ENCODE measurements at places on chromosomes 2 and 18.

DNA sequence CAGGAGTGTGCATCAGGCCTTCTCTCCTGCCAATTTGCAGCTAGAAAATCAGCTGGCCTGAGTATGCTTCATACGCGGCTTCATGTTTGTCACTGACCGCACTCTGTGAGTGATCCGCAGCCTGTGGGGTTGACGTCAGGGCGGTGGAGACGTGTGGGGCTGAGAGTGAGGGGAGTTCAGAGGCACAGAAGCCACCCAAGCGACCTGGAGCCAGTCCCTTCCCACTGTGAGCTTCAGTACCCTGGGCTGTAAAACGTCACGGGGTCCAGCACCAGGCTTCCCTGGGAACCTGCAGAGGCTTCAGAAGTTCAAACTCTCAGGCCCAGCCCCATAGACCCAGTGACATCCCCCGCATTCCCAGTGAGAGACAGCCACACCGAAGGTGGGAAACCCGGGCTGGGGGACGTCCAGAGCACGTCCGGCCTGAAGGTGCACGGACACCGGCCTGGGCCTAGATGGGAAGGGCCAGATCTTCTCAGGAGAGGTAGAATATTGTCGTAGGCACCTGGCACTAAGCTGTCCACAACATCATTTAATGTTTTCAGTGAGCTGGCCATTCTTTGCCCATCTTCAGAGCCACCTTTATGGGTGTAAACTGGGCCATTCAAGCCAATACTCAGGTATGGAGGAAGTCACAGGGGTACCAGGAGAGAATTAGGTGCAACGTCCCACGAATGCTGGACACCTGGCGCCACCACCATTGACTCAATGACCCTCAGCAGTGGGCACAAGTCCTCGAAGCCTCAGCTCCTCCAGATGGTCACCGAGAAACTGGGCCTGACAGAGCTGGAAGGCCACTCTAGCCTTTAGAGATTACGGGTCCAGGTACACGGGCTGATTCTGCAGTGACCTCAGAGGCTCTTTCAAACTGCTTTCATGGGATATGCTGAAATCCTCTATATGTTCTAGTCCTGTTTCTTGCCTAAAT is 235.6 kb upstream of the MYT1L start:
- no peak for DNase-seq

GRCh38 chr2:64865073-64865830 is 123.9 kb upstream of the SLC1A4 start:
- DNase-seq = peak; percentile 87

DNA sequence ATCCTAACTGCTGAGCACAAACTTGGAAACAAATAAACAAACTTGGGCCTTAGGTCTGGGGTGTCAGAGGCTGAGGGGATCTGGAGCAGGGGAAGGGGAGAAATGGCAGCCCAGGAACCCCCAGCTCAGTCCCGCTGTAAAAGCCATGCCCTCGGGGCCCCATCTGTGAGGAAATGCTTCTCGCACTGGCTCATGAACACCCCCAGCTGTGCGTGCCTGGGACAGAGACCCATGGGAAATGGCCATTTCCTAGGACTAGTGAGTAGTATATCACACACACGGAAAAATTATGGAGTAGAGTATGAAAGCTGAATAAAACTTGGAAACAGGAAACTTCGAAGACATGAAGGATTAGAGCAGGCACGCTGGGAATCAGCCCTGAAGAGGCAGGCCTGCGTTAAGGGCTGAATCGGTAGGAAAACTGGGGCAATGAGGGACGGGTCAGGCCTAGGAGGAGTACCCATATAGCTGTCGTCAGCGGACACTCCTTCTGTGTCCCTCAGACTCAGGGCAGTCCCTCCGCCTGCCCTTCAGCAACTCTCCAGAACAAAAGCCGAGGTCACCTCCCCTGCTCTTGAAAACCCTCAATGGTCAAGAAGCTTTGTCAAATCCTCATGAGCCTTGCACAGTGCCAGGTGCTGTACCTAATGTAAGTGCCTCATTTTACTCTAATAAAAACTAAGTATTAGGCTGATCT is 120.8 kb upstream of the ODC1 start:
- DNase-seq = no peak

- DNase-seq = no peak
These were observed 85.6 kb upstream of the HAAO start for GRCh38 chr2:42877936-42878335.

GRCh38 chr2:158539176-158540005 is 82.6 kb downstream of the PKP4 start:
- no peak for DNase-seq

- DNase-seq = no peak
These were observed 132.8 kb downstream of the TTC27 start for GRCh38 chr2:32760628-32761027.

DNA sequence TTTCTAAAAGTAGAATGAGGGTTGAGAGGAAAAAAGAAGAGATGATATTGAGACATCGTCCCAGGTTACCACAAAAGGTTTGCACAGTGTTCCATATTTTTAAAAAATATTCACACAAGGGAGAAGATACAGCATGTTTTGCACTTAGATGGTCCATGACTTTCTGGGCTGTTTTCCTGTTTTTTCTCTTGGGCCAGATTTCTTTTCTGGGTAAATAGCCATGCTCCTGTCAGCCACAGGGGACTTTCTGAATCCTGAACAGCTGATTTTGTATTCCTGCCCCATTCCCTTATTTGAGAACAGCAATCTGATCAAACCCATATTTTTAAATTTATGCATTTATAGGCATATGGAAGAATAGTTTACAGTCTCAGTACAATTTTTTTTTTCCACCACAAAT is 185.9 kb upstream of the NRP2 start:
- no peak for DNase-seq

GRCh38 chr2:236092714-236093113 is 75.5 kb downstream of the GBX2 start:
- DNase-seq = no peak

DNA sequence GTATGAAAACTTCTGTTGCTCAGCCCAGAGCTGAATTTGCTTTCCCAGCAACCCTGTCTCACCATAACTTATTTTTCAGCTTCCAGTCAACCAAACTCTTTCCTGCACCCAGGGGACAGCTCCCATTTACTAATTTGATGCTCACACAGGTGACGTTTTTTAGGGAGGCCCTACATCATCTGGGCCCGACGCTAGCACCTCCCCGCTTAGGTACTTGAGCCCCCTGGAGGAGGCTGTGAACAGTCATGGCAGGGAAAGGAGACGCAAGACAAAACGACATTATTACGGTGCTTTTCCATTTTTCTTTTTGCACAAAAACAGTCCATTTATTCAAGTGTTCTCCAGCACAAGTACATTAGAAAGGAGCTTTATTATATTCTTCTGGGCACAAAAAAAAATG is 59.2 kb upstream of the POMC start:
- DNase-seq = no peak

GRCh38 chr2:155035308-155035707 is 336.8 kb downstream of the KCNJ3 start:
- DNase-seq = no peak

DNA sequence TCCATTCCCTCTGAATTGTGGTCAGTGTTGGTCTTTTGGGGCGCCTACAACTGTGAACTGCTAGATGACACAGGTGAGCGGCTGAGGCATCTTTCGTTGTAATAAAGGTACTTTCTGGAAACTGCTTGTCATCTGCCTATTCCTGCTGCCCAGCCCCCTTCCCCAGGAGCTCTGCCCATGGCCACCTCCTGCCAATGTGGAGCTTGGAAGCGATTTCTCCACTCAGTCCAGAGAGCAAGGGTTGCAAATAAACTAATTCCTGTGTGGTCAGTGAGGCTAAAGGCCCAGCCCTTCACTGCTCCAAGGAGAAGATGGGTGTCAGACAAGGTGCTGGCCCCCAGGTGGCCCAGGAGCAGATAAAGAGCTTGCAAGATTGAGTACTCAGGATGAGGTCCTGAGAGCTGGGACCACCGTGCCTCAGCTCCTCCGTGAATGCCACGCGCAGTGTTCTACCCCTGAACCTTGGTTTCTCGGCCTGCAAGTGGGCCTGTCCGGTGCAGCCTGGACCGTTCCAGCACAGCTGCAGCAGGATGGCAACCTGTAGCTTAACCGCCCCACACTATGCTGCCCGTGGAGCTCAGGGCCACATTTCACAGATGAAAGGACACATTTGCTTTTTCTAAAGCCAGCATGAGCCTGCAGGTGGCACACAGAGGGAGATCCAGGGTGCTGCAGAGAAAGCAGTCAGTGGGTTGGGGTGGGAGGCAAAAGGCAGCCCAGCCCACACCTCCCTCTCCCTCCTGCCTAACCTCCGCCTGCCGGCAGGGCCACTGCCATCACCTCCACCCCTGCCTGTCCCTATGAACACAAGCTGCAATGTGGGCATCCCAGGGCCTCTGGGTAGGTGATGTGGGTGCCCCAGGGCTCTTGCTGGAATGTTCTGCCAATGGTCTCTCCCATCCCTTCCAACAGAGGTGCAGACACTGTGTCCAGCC is 78.7 kb upstream of the OTOF start:
- peak; percentile 16 for DNase-seq

DNA sequence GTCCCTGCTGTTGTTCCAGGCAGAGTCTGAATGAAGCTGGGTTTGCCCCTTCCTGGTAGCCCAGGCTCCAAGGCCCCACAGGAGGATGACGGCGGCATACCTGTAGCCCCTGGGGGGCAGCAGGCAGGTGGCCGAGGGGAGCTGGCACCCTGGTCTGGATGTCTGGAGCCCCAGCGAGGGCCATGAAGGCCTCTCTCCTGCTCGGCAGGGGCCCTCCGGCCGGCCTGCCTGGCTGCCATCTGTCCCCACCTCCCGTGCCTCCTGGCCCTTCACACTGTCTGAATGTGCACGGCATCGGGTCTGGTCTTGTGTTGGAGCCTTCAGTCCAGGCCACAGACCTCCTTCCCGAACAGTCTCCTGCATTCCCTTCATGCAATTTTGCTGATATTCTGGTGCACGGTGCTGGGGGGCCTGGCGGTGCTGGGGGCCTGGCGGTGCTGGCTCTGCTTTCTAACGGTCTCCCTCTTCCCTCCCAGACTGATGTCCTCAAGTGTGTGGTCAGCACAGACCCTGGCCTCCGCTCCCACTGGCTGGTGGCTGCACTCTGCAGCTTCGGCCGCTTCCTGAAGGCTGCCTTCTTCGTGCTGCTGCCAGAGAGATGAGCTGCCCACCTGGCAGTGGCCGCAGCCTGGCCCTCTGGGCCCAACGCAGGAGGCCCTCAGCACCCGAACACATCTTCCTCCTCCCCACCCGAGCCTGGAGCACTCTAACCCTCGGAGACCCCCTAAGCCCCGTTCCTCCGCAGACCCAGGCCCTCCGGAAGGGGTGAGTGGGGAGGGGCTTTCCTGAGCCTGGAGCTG is 13.5 kb downstream of the BOK start:
- no peak for DNase-seq

DNA sequence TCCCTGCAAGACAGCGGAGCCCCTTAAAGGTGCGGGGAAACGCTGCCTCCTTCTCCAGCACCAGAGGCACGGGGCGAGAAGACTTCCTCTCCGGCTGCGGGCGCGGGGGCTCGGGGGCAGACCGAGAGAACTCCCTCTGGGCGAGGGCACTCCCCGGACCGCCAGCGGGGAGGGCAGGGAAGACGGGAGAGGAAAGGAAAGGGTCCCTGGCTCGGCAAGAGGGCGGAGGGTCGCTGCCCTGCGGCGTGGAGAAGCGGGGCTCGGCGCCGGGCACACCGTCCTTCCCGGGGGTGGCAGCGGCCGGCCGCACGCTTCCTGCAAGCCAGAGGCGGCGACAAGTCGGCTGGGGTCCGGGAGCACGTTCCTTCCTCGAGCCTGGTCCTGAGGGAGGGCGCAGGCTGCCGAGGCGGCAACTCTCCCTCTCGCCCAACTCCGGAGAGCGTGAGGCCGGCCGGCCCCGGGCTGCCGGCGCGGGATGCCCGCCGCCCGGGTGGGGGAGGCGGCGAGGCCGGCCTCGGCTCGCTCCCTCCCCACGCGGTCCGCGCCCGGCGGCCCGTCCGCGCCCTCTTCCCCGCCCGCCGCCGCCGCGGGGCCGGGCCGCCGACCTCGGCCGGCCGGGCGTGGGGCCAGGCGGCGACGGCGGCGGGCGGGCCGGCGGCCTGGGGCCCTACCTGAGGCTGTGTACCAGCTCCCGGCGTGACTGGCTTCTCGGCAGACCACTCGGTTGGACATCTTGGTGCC is 1.1 kb downstream of the MEMO1 start:
- peak; percentile 64 for DNase-seq

DNA sequence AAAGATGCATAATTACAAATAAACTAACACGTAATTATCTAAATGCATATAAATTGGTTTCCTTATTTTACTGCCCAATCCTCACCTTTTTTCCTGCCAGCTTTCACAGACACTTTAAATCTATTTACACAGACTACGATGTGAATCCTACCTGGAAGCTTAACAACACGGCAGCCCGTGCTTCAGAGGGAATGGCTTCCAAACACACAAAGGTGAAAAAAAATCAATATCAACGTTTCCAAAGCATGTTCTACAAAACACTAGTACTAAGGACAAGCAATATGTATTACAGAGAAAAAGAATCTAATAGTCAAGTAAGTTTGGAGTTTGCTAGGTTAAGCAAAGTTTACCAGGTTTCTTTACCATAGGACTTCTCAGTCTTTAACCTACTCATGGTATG is 4.4 kb downstream of the MAP4K3 start:
- no peak for DNase-seq

DNA sequence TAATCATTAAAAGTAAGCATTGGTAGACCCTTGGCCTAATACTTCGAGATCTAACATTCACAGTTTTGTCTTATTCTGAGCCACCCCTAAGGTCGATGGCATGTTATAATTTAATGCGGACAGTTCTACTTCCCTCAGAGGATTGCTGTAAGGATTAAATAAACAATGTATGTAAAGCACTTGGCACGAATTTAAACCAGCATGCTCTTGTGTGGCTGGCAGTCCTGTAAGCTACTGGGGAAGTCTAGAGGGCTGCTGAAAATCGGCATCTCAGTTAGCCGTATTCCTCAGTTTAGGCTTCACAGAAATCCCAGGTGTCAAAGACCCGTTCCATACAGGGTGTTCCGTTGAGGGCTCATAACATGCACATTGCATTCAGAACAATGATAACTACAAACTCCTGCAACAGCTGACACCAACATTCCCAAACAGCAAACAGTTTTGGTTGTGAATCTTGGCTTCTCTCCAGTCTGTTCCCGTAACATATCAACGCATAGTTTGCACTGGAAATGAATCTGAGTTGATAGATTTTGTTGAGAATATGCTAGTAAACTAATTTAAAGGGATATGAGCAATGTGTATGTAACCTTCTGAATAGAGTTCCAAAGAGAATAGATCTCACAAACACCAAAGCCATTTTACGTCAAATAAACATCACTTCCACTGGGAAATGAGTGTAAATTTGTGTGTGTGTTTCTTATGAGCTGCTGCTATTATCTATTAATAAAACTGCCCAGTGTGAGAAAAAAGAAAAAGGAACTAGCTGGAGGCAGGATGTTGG is 52.2 kb upstream of the ACKR3 start:
- no peak for DNase-seq

- no peak for DNase-seq
These were observed 303.7 kb downstream of the PTGR3 start for GRCh38 chr18:74905247-74905646.

DNA sequence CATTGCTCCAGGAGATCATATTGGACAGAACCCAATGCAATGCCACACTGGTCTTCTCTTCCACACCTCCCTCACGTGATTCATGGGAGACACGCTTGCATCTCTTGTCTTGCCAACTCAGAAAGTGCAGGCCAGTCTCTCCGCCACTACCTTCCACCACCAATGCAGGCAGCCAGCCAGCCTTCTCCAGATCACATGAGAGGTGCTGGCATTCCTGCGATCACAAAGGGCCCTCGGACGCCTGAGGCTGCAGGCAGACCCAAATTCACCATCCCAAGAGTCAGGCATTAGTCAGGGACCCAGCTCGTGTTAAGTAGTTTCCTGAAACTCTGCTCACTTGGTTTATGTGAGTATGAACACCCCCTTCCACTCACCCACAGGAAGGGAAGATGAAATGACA is 437.0 kb upstream of the ETAA1 start:
- no peak for DNase-seq
